ENCODE measurements at places on chromosomes 11 and 22.
A peak's percentile ranks its signal among the peaks of the same experiment; 100 is the strongest.

- no peak for DNase-seq
Observed at GRCh38 chr22:44088976-44089570, 65.0 kb downstream of the PARVB start.

DNA sequence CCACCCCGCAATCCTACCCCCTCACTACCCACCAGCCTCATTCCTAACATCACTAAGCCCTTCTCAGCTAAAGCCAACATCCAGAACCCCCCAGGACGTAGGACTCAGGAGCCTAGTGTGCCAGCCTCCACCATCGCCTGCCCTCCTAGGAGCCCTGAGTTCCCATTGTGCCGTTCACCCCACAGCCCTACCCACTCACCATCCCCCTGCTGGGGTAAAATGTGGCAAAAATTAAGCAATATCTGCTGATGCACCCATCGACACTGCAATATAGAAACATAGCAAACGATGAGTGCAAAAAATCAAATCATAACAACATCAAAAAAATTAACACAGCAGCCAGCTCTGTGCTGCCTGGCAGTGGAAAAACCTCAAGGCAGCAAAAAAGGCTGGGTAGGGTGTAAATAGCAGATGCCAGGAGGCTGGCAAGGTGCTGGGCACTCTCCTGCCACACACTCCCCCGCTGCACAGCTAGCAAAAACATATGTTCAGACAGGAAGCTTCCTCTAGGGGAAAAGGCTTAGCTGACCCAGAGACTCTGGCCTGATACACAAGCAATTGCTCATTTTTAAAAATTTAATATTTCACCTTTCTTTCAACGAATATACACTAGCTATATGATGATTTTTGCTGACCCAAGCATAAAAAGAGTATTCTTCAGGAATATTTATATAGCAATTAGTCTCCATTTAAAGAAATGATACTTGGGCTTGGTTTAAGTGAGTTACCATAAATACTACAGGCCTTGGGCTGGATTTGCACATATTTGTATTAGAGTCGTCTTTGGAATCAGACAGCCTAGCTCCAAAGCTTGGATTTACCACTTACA is 33.8 kb downstream of the PRDM10 start:
- DNase-seq: no peak

DNA sequence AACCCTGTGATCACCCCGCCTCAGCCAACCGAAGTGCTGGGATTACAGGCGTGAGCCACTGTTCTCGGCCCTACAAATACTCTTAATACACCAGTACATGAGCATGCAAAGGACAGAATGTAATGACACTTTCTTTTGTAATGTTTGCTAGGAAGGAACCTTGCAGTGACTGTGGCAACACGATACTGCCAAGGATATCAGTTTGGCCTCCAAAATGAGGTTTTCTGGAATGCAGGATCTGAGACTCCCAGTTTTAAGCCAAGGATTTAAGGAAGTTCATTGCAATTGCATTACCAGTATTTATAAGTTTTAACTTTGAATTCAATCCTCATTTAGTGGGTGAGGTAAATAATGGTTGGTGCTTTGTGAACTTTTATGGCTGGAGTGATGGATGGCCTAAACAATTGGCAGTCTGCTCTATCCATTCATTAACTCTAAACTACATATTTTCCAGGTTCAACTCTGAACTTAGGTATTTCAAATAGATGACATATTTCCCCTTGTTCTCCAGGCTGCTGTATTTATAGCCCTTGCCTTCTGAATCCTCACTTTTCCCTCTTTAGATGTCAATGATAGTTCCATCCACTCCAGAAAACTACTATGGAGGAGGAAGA is 330.3 kb downstream of the C11orf87 start:
- no peak for DNase-seq

- DNase-seq: peak; percentile 74
Observed at GRCh38 chr11:63839508-63840355, 822 bp downstream of the MARK2 start.

- no peak for DNase-seq
Observed at GRCh38 chr11:269146-269890, 8.9 kb upstream of the NLRP6 start.
